Left renal cortex interstitium (tissue), 4 donors: ENCODE measurements at places on chromosomes 3 and 15.

- DNase-seq, result no peak
Observed at GRCh38 chr3:168051531-168052471, 43.9 kb downstream of the GOLIM4 start.

DNA sequence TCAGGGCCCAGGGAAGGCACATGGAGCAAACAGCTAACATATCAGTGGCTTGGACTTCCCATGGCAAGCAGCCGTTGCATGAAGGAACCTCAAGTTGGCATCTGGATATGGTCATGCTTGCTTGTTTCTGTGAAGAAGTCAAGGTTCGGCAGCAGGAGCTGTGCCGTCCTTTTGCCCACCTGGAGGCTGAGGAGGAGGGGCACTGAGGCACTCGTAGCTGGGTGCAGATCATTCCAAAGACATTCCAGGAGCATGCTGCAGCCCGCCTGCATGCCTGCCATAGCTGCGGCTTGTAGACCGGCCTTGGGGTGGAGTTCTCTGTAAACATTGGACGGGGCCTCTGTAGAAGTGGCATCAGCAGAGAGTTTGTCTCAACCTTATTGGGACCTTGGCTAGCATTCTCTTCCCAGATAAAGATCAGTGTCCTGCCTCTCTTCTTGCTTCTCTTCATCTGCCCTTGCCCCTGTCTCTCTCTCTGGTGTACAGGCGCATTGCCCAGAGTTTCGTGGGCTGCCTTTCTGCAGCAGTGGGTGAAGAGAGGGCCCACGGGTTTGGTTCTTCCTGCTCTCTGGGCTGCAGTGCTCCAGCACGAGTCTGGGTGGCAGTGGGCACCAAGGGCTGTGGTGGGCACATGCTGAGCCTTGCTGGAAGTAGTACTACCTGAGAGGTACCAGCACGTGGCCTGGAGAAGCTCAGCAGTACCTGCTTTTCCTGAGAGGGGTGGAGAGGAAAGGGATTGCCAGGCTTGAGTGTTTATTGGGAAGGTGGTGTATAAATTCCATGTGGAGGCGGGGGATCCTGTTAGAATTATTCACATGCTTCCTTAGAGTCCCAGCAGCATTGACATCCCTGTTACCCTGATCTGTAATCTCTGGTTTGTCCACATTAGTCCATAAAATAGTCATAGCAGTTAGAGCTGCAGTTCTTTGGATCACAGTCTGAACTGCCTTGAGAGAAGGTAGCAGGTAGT, 49.4 kb downstream of the CHCHD6 start:
- no peak for DNase-seq

GRCh38 chr3:17810759-17811158, 68.3 kb upstream of the TBC1D5 start:
- DNase-seq, result no peak

- no peak for DNase-seq
Observed at GRCh38 chr15:90552162-90552928, 22.6 kb downstream of the CRTC3 start.

DNA sequence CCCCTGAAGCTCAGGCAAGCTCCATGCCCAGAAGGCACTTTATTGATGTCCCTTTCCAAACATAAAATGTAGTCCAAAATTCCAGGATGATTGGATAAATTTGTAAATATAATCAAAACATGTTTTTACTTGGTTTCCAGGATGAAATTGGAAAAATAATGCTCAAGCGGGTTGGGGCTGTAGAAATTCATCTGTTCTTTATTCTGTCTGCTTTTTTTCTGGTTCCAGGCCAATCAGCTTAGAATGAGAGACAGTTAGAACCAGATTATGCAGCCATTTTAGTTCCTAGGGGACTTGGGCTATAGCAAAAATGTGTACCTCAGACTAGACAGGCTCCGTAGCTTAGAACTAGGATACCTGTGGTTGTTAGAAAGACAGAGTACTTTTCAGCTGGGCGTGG, 450.8 kb downstream of the MCTP2 start:
- DNase-seq, result no peak

DNA sequence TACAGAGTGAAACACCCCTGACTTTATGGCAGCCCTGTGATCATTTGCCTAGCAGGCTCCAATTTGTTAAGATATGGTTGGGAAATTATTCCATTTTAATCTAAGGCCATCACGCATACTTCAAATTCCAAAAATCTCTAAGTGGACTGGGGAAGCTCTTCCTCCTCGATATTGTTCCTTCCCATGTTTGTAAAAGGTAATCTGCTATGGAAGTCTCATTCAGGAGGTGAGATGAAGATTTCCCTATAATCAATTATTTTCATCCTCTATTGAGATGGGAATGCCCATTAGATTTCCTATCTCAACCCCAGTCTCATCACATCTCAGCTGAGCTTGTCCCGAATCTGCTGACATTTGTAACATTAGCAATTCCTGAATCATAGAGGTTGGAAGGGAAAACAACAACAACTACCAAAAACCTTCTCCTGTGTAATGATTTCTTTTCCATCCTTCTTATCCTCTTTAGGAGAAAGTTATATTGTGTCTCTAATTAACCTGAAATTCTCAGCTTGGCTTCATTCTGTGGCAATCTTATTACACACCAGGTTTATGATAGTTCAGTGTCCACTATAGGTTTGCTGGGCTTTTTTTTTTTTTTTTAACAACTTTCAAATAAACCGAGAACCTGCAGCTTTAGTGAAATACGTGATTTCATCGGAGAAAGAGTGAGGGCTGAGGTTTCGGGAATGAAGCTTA, 2.2 kb upstream of the NR2F2 start:
- no peak for DNase-seq

GRCh38 chr15:93800805-93801204, 430.6 kb upstream of the MCTP2 start:
- DNase-seq, result no peak

GRCh38 chr3:65935724-65936123, 103.0 kb downstream of the MAGI1 start:
- no peak for DNase-seq

GRCh38 chr3:124076235-124076634, 84.3 kb upstream of the ROPN1 start:
- no peak for DNase-seq

DNA sequence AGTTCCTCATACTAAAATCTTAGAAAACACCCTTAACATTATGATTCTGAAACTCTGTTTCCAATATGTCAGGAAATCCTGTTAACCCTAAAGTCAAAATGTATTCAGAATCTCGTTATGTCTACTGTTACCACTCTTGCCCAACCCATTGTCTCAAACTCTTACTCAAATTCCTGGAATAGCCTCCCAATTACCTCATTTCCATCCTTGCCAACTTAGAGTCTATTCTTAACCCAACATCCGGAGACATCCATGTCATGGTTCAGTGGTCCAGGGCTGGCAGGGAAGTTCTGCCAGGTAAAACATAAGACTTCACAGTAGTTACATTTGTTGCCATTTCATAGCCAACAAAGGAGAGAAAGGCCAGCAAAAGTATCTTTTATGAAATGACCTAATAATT, 593.9 kb downstream of the PYDC2 start:
- no peak for DNase-seq

GRCh38 chr15:92616621-92617548, 38.7 kb downstream of the FAM174B start:
- no peak for DNase-seq

- DNase-seq, result no peak
Observed at GRCh38 chr3:96106701-96107100, 707.7 kb upstream of the EPHA6 start.
